Activated T-helper 17 cell treated with anti-CD3 and anti-CD28 coated beads, Interleukin-2, amount 50 U/mL, for 72 hours (primary cell): ENCODE measurements at places on chromosomes 2 and 18. TPM values are rescaled to one million over a fixed set of nuclear protein-coding genes. Genes with fewer than 3 reads are reported as not detected.
A peak's percentile ranks its signal among the peaks of the same experiment; 100 is the strongest.

GRCh38 chr2:58852243-58852642 lies 611.1 kb upstream of the FANCL start:
- no peaks in the 10 kb centered on the region for H3K27me3 ChIP-seq
- H3K27ac ChIP-seq, result no peak overlapping the region
- H3K4me3 ChIP-seq, result no peak overlapping the region
- H3K4me1 ChIP-seq, result no peaks in the 10 kb centered on the region

- peaks cover 8% of the 10 kb centered on the region for H3K4me1 ChIP-seq
- H3K27ac ChIP-seq, result peak overlapping the region; percentile 85
- peak overlapping the region; percentile 57 for H3K4me3 ChIP-seq
- no peaks in the 10 kb centered on the region for H3K27me3 ChIP-seq
Observed at GRCh38 chr2:8168022-8168717, 513.7 kb upstream of the ID2 start.

DNA sequence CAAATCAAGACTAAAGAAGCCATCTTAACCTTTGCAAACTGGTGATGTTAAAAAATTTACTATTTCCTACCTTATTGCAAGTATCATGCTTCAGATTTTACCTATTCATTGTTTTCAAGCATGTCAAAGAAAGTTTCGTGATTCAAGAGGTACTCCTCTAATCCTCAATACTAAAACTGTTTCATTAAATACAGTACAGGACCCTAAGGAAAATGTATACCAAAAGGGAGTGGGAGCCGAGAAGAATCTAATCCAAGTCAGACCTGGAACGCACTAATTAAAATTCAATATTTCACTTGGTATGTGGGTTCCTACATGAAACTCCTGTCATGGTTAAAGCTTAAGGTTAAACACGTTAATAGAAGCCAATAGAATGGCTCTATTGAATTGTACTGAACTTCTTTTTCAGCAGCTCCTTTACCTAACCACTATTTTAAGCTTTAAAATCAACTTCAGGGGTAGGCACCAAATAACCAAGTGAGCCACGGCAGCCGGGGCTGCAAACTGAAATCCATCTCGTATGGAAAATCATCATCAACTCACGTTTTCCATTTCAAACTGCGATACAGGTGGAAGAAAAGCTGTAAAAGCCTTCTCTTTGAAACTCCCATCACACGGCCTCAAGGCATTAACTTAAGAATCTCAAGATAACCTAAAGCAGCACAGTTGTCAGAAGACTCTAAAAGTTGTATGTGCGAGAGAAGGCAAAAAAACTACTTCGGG lies 188.8 kb downstream of the ZEB2 start:
- peaks cover 32% of the 10 kb centered on the region for H3K4me1 ChIP-seq
- peaks cover 36% of the 10 kb centered on the region for H3K36me3 ChIP-seq
- no peak for ATAC-seq
- peak overlapping the region; percentile 95 for H3K27ac ChIP-seq
- H3K4me3 ChIP-seq, result peak overlapping the region; percentile 87

DNA sequence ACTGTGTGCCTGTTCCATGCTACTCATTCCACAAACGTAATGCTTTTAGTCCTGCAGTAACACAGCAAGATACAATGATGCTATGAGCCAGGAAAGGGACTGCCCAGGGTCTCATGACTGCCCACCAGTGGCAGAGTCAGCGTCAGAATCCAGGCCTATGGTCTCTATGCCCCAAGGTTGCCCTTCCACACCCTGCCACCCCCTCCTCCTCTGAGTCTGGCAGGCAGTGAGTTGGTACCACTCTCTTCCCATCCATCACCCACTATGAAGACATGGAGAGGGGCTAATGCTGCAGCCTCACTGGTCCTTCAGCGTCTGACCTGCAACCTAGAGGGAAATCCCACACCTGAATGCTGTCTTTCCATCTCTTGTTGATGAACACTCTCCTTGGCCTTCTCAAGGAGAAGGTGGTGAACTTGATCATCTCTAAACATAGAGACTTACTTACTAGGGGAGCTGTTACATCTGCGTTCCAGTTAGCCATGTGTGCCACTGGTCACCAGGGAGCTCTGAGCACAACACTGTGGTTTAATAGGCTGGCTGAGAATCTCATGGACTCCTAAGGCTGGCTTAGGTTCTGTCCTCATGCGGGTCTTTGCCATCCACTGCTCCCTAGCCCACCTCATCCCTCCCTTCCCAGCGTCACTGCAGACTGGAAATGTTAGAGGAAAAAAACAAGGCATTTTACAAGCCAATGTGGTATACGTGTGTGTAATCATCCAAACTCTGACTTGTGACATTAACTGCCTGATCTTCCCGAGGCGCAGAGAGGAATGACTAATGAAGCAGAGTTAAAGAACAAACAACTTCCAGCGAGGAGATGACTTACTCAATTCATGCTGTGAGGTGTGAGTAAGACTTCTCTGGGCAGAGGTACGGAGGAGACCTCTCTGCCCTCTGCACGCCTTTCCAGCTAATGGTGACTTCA lies 28.8 kb downstream of the STEAP3 start:
- H3K27me3 ChIP-seq, result peaks cover 13% of the 10 kb centered on the region
- no peaks in the 10 kb centered on the region for H3K36me3 ChIP-seq
- H3K4me1 ChIP-seq, result no peaks in the 10 kb centered on the region
- H3K4me3 ChIP-seq, result no peak overlapping the region
- peak; percentile 47 for ATAC-seq

The UGT1A3 gene
- total RNA-seq, result not detected

The SLC9A4 gene
- total RNA-seq, result 0.11 TPM

The VIL1 gene
- total RNA-seq, result 0.34 TPM
